ENCODE measurements at places on chromosomes 4 and X.

DNA sequence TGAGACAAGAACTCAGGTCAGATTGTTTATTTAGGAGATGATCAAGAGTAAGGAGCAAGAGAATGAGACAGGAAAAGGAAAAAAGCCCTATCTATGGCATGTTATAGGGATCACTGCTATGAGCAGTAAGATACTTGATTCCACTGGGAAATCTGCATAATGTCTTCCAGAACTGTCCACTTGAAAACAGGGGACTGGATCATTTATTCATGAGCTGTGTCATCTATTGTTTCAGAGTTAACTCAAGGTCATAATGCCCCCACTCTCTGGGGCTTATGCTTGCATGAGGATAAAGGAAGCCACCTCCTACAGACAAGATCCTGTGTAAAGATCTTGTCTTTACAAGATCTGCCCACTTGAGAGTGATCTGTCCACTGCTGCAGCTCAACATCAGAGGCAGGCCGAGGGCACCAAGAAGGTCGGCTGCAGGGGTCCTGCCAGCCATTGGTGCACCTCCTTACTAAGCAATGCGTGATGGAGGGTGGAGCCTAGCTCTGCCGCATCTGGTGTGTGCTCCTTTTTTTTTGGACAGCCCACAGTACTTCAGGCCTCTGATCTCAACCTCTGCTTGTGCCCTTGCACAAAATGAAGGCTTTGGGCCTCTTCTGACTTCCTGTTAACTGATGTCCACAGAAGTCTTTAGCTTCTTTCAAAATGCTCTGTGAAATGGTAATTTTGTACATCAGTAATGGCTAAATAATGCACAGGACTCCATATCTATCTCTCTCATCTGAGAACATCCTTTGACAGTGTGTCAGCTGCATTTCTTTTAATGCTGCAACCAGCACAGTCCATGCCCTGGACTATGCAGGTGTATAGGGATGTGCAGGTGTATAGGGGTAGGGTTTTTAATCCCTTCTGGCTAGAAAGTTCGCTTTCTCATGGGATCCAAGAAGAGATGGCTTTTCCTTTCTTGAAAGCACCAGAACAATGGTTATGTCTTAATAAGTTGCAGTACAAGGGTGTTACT lies 95.9 kb upstream of the TRPC3 start:
- no peak for DNase-seq

DNA sequence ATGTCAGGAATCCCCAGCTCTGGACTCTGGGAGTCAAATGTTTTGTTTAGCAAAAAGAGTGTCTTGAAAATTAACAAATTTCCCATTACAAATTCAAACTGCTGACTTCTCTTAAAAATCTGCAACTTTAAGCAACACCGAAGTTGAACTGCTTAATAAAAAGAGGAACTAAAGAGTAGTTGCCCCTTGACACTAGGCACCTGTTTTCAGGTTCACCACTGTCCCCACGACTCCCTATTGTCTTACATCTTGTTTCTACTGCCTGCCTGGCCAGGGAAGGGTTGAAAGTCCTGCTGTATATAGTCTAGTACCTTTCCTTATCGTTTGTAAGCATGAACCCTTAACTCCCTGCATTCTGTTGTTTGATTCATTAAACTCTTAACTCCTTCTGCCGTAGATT lies 173.9 kb downstream of the SCFD2 start:
- no peak for DNase-seq

GRCh38 chr4:68912807-68913206 lies 38.8 kb downstream of the UGT2A3 start:
- no peak for DNase-seq

DNA sequence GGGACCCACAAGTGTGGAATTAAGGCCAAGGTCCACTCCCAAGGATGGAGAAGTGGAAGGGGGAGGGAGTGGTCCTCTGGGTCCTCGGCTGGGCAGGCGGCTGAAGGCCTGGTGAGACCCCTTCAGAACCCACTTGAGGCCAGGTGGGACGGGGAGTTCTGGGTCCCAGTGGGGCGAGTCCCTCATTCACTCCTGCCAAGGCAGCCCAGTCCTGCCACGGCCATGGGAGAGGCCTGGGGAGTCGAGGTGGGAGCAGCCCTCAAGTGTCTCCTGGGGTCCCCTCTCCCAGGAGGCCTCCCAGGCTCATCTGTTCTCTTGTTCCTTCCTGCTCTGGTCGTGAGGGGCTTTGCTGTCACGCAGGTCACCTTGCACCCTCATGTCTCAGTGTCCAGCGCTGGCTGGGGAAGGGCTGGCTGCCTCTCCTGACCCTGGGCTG lies 6.1 kb upstream of the SH3BP2 start:
- DNase-seq, result no peak

GRCh38 chrX:2500091-2500802 lies 529 bp downstream of the DHRSX start:
- DNase-seq, result no peak

- DNase-seq, result no peak
Observed at GRCh38 chr4:173226401-173226888, 57.8 kb downstream of the GALNT7 start.

DNA sequence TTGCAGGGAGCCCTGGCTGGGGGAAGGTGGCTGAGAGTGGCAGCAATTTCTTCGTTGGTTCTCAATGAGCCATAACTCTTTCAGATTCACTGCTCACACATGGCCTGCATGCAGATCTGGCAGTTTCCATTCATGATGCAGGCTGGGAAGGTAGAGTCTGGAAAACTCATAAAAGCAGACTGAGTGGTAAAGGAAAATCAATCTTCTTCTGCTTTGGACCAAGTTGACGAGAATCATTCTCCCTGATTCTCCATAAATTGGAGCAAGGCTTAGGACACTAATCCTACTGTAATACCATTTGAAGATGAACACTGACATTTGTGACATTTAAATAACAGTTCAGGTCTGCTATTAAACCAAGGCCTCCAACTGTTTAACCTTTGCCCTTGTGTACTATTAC lies 35.3 kb upstream of the HAND2 start:
- no peak for DNase-seq

DNA sequence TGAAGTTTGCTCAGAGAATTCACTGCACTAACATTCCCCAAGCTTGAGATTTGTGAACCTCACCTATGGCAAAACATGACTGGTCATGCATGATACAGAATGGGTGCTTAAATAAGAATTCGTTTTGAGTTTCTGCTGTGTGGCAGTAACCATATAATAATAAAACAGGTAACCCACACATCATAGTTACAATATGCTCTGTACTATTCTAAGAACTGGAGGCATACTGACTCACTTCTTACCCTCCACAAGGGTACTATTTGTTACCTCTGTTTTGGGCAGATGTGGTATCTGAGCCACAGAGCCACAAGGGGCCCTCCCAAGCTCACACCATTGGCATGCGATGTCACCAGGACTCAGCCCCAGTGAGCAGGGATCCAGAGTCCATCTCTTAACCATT lies 17.6 kb downstream of the SLC2A9 start:
- DNase-seq, result no peak

GRCh38 chrX:63917296-63917695 lies 132.3 kb upstream of the ARHGEF9 start:
- DNase-seq, result no peak

GRCh38 chrX:75989806-75990590 lies 182.9 kb upstream of the PBDC1 start:
- no peak for DNase-seq

- no peak for DNase-seq
Observed at GRCh38 chr4:77201343-77201742, 44.3 kb downstream of the CCNG2 start.

DNA sequence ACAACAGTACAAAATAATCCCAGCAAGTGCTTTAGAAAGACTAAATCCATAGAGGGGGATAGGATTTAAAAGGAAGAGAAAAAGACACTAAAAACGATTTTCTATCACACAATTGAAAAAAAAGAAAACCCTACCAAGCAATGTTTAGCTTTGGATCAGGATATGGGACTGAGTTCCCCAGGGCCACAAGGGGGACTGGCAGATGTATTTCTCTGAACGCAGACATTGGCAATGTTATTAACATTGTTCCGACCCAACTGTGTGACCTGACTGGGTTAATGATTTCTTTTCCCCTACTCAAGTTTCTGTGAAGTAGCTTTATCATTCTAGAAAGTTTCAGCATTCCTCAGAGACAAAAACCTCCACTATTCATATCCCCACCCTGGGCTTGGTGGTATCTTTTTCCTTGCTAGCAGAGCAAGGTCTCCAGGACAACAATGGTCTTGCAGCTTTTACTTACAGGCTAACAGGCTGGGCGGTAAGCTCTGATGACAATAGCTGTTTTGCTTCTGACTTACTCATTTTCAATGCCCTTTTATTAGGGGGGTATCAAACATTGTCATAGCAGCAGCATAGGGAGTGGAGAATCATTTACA lies 25.8 kb downstream of the SLC7A11 start:
- DNase-seq, result no peak

DNA sequence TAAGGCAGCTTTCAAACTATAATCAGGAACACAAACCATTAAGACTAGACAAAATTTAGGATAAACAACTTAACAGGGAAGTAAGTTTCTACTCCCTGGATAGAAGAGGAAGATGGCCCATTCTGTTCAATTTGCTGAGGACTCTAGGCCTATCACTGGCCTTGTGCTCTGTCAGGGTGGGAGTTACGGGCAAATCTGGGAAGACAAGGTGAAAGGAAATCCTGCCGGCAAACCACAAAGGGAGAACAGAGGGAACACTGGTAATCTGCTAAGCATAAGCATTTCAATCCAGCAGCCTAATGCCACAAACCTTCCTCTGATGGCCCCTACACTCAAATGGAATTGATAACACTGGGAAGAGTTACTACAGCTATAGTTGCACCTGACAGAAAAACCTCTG lies 8.3 kb downstream of the GPR82 start:
- no peak for DNase-seq

DNA sequence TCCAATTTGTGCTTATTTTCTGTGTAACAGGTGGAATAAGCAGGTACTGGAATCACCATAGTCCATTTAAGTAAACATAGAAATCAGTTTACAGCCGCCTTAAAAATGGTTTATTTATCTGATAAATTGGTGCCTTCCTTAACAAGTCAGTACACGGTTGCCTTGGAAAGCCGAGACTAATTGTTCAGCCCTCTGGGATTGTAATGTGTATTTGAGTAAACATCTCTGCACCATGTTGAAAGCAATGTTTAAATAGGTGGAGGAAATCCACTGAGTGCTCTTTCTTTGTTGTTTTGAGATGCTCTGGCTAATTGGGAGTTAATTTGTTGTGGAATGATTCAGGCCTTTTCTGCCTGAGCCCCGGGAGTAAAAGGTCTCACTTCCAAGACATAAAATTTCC lies 45.7 kb upstream of the ADRA2C start:
- DNase-seq, result peak; percentile 69

DNA sequence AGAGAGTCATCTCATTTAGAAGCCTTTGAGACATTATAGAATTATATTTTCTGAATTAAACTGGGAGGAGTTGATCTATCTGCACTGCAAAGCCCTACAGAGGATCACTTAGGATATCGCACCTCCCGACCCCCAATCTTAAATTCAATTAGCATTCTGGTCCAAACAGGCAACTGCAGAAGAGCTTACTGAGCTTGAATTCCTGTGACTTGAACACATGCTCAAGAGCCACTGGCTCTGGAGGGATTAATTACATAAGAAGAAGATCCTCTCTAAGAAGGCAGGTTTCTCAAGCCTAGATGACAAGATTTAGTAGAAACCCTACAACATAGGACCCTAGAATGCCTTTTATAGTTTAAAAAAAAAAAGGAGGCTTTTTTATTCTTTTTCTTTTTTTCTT lies 548.9 kb downstream of the ARAP2 start:
- DNase-seq, result no peak

GRCh38 chr4:186104890-186105646 lies 564 bp downstream of the FAM149A start:
- no peak for DNase-seq

GRCh38 chr4:54371173-54371572 lies 142.1 kb downstream of the PDGFRA start:
- no peak for DNase-seq

DNA sequence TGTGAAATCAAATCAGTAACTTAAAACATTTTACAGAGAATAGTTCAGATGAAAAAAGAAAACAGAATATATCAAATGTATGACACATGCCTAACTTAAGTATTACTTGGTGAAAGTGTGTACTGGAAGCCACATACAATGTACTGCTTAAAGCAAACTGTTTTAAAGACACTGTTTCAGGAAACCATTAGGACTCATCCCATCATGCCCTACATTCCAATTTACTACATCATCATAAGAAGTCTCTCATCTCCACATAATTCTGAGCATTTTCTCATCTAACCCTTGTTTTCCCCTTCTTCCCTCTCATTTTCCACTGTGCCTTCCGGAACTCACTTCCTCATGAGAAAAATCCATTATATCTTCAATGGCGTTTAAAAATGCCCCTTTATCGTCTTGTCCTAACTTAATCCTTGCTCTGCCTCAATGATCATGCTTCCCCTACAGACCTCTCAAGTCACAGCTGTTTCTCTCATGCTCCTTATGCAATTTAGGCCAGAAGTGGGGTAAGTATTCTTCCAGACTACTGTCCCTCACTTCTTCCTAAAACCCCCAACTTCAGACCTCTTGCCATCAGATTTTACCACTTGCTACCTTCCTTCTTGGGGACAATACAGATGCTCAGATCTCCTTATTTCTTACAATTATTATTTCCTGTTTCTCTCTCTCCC lies 26.8 kb upstream of the FGF5 start:
- no peak for DNase-seq

DNA sequence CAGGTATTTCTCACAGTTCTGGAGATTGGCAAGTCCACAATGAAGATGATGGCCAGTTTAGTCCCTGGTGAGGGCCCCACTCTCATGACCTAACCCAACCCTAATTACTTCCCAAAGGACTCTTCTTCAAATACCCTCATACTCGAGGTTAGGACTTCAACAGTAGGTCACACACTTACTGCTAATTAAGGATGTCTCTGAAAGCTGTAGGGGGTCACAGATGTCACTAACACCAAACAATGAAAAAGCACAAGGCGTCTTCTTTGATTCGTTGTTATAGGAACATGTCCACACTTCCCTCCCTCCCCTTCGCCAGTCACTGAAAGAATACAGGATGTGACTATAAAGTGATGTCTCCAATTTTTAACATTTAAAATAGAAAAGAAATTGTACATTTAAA lies 309.7 kb downstream of the PACRGL start:
- peak; percentile 3 for DNase-seq

DNA sequence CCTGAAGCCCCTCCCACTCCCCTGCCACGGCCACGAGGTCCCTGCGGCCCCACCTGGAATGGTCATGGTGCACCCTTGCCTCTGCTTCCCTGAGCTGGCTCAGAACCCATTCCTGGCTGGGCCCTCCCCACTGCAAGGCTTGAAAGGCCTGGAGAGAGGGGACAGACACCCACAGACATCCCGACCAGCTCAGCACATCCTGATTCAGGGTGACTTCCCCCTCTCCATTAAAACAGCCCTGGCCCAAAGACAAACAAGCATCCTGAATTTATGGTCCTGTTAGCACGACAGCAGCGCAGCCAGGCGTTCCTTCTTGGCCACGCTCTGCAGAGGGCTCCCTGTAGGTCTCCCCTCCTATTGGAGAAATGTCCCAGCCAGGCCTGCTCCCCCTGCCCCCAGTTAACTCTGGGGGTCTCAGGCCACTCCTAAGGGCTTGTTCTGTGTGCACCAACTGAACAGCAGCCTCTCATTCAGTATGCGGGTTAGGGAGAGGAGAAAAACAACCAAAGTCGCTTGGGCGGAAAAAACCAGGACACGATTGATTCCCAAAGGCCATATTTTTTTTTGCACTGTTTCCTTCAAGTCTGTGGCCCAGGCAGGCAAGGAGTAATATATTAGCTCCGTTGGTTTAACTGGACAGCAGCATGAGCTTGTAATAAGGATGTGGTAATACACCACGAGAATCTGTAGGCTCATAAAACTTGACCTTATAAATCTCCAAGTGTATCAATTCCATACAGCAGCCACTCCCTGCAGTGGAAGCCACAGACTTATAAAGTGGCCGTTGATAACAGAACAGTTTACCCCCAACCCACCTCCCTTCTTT lies 106.7 kb upstream of the MSX1 start:
- DNase-seq, result no peak
